Natural killer cell treated with Interleukin-12 subunit alpha and Interleukin-12 subunit beta and Interleukin-15 and Interleukin-18, amount 100 ng/mL, for 72 hours (primary cell): ENCODE measurements at places on chromosomes 1 and 21. TPM values are rescaled to one million over a fixed set of nuclear protein-coding genes. Genes with fewer than 3 reads are reported as not detected.

- DNase-seq = no peak
These were observed 71.5 kb downstream of the SIK1 start for GRCh38 chr21:43355266-43355924.

- no peak for DNase-seq
These were observed 35.2 kb upstream of the B3GALT2 start for GRCh38 chr1:193221651-193222050.

GRCh38 chr1:31909691-31910090 lies 28.5 kb downstream of the PTP4A2 start:
- DNase-seq = no peak

DNA sequence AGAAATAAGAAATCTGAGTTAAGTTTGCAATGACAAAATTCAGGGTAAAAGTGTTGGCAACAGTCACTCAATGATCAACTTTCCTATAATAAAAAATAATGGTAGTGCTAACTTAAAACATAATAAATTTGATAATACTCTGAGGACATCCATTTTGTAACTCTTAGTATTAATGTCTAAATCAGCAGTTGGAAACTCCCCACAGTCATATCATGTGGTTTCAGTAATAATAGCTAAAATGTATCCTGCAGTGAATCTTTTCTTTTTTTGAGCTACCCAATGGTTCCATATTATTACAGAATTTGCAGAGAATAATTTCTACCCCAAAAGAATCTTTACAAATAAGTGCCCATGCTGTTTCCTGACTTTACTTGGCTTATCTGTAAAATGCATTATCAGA lies 286.7 kb downstream of the PTPRC start:
- no peak for DNase-seq

DNA sequence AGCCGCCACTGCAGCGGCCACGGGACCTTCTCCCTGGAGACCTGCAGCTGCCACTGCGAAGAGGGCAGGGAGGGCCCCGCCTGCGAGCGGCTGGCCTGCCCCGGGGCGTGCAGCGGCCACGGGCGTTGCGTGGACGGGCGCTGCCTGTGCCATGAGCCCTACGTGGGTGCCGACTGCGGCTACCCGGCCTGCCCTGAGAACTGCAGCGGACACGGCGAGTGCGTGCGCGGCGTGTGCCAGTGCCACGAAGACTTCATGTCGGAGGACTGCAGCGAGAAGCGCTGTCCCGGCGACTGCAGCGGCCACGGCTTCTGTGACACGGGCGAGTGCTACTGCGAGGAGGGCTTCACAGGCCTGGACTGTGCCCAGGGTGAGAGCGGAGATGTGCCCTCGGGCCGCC lies 11.7 kb downstream of the TNN start:
- no peak for DNase-seq

- DNase-seq = no peak
These were observed 156.2 kb downstream of the DENND1B start for GRCh38 chr1:197619008-197619640.

- DNase-seq = no peak
These were observed 558 bp upstream of the PGD start for GRCh38 chr1:10398278-10398733.

DNA sequence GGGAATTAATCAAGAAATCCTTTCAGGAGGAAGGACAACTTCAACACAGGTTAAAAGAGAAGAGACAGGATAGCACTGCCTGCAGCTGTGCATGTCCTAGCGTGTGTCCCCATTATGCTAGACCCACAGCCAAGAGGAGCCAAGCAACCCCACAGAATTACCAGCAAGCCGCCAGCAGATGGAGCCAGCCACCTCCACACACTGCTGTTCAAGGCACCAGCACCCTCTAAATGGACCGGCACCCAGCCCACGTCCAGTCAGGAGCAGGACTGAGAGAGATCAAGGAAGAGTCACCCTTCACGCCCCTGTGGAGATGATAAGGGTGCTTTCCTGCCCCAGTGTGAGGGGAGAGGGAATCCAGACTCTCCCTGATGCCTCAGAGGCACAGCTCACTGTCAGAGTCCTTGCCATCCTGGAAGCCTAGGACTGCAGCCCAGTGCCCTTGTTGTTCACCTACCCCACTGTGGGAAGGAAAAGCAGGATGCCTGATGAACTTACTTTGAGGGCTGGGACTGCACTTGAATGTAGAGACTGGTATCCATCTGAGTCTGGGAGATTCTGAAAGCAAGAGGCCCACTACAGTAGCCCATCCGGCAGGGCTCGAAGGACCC lies 37.1 kb upstream of the CTTNBP2NL start:
- no peak for DNase-seq

- DNase-seq = no peak
These were observed 1349.0 kb upstream of the B3GALT2 start for GRCh38 chr1:194535369-194535768.

DNA sequence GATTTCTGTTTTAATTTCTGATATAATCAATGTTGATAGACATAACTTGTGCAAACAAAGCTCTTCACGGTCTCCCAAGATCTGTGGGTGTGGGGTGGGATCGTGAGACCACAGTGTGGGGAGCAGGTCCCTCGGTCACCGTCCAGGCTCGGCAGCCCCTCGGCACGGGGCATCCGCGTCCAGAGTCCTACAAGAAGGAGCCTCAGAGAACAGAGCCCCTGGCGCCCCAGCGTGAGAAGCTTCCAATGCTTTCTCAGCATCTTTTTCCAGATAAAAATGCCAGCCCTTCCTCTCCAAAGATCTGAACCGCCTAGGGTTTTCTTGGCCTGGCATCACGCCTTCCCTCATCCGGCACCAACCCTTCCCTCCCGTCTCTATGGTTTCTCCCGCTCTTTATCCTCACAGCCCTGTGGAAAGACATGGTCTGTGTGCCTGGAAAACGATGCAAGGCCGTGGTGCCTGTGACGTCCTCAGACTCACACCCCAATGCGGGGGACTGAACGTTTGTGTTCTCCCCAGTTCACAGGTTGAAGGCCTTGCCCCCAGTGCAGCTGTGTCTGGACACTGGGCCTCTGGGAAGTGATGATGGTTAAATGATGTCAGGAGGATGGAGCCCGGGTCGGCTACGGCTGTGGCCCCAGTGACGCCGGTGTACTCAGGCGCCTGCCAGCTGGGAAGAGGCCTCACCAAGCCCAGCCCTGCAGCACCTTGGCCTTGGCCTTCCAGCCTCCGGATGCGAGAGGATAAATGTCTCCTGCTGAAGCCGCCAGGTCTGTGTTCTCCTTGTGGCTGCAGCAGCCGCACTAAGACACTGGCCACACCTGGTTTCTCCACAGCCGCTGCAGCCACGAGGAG lies 45.9 kb upstream of the COL6A2 start:
- DNase-seq = no peak

DNA sequence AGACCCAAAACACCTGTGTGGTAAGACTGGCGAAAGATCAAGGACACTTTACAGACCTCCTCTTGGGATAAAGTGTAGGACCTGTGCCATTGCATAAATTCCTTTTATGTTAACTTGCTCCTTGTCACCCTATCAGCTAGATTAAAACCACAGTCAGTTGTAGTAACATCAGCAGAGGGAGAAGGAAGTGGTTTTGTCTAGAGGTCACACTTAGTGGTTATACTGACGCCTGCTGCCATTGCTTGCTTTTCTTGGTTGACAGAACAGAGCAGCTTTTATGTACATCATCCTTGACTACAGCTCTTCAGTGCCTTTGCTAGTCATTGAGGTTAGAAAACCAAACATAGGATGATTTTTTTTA lies 101.4 kb downstream of the PBX1 start:
- peak; percentile 77 for DNase-seq

- no peak for DNase-seq
These were observed 60.8 kb downstream of the FASLG start for GRCh38 chr1:172719694-172720138.

GRCh38 chr1:79042117-79042516 lies 35.6 kb upstream of the ADGRL4 start:
- DNase-seq = no peak

DNA sequence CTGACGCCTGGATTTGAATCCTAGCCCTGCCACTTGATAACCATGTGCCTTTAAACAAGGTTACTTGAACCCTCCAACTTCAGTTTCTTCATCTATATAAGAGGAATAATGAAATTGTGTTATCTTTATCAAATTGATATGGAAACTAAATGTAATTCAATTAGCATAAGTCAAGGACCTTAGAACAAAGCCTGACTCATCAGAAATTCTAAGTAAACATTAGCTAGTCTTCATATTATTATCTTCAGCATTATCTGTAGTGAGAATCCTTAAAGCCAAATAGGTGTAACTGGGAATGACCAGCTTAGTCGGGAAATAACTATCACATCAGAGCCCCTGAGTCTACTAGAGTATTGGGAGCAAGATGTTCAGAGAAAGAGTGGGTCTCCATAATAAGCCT lies 6.6 kb downstream of the SELL start:
- DNase-seq = no peak

GRCh38 chr1:76133977-76134376 lies 59.4 kb downstream of the ST6GALNAC3 start:
- no peak for DNase-seq

DNA sequence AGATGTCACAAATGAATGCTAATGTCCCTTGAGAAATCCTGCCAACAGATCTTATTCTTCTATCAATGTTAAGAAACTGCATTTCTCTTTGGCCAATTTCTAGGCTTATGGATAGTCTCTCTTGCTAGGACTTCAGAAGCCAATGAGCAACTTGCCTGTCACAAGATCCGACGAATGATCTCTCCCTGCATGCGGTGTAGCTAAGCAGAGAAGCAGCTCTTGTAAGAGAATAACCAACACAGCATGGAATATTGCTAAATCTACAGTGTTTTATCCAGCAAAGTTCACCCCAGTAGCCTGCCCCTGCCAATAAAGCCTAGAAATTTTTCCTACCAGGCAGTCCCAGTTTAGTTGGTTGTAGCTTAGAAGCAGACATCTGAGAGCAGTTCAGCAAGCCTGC lies 2.1 kb upstream of the SLC44A5 start:
- no peak for DNase-seq

- no peak for DNase-seq
These were observed 7.2 kb upstream of the VSIG8 start for GRCh38 chr1:159869607-159870006.

DNA sequence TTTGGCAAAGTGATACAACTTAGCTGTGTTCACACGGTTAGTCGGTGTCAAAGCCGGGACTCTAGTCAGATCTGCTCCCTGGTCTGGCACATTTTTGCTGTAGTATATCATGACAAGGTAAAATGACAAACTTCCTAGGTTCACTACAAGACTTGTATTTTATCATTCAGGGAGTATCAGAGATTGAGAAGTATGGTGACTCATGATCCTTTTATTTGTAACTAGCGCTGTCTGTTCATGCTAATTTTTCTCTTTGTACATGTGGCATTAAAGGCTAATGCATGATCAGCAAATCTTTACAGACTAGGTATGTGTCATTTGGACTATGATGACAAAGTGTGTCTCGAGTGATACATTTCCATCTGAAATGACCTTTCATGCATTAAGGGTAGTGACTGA lies 326.7 kb downstream of the SIPA1L2 start:
- no peak for DNase-seq

C1QC gene
- total RNA-seq = not detected

LRRIQ3 gene
- total RNA-seq = 1.5 TPM

SLC6A17 gene
- not detected for total RNA-seq

CTSK gene
- 4.1 TPM for total RNA-seq

SYTL1 gene
- 24.2 TPM for total RNA-seq
